ENCODE measurements at places on chromosomes 2 and 18.

- DNase-seq, result peak; percentile 51
Measured at GRCh38 chr2:172972005-172972619, 103.5 kb upstream of the MAP3K20 start.

DNA sequence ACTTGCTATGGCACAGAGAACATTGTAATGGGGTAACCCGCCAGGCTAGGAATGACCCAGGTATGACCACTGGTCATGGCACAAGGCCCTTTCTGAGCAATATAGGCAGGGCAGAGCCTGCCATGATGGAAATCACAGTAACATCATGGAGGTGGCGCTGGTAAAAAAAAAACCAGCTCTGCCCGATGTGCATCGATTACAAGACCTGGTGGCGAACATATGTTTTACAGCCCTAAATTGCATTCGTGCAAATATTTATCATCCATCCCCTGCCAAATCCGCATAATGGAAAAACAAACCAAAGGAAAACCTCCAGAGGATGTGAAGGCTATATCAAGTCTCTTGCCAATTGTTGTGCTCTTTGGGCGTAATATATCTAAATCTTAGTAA, 60.6 kb downstream of the SEMA4F start:
- DNase-seq, result no peak

DNA sequence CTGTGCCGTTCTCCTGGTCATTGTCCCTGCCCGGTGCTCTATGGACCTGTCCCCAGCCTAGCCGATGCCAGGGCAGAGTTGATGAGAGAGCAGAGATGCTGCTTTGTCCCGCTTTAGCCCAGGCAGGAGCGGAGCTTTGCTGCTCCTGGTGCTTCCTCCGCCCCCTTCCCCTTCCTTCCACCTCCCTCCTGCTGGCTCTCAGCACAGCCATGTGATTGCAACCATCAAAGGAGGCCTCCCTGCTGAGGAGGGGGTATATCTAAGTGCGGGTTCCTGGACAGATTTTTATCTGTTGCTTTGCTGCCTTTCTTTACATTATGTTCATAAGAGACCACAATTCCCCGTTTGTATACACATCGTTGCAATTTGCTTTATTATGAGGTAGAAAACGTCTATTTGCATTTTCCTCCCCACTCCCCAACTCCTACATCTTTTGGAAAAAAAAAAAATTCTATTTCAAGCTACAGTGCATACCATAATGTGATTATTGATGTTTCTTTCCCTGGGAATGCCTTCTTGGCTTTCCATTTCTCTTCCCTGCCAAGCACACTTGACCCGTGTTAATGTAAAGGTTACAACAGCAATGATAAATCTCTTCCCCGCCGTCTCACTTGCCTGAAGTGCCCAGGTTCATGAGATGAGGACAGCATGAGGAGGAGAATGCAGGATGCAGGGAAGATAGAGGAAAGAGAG, 25.4 kb downstream of the ALPK2 start:
- DNase-seq, result no peak

DNA sequence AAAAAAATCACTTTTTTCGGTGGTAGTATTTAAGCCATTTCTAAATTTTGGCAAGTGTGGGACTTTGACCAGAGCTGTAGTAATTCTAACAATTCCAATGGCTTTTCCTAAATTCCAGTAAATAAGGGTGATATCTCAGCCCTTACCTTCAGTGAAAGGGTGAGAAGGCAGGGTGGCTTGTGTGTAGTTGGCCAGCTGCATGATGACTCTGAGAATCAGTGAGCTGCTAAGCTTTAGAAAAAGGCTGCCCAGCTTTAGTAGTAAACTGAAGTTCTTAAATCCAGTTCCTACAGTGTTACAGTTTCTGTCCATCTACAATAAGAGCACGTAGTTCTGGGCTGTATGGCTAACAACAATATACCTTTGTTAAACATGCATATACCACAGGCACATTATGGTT, 42.0 kb downstream of the OXER1 start:
- DNase-seq, result no peak

- DNase-seq, result peak; percentile 72
Measured at GRCh38 chr2:64212801-64213321, 68.6 kb upstream of the PELI1 start.

- no peak for DNase-seq
Measured at GRCh38 chr2:239896075-239896474, 129.1 kb downstream of the NDUFA10 start.

- no peak for DNase-seq
Measured at GRCh38 chr2:142875010-142875409, 2.5 kb upstream of the KYNU start.

Measured in stimulated activated CD4-positive, alpha-beta T cell treated with anti-CD3 and anti-CD28 coated beads, Interleukin-1b, Interleukin-23, amount 100 ng/mL, for 48 hours (primary cell).